Posterior vena cava (tissue), 2 donors: ENCODE measurements at places on chromosomes 5 and 9. TPM values are rescaled to one million over a fixed set of nuclear protein-coding genes. Genes with fewer than 3 reads are reported as not detected.

Gene INSL6
- not detected for total RNA-seq

Gene PTBP3
- total RNA-seq: 42.5 TPM

GRCh38 chr5:154042766-154043165 lies 4.0 kb downstream of the MFAP3 start:
- DNase-seq: no peak

DNA sequence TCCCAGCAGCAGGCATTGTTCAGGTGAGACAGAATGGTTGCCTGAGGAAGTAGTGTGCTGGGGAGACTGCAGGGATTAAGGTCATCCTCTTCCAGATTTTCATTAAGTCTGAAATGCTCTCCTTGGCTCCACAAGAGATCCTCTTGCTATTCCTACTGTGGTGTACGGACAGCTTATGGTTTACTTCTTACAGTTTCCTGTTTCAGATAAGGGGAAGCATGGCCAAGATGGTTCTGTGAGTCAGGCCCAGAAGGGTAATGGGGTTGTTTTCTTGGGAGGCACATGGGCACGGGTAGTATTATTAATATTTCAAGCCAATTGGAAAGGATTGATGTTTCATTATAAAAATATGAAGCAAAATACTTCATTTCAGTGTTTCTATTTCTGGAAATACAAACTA lies 42.9 kb downstream of the GLRX start:
- DNase-seq: no peak

GRCh38 chr5:142677198-142677597 lies 8.7 kb downstream of the FGF1 start:
- DNase-seq: no peak

GRCh38 chr5:5751987-5752386 lies 329.5 kb downstream of the ICE1 start:
- no peak for DNase-seq

Gene GLRA1
- not detected for total RNA-seq

DNA sequence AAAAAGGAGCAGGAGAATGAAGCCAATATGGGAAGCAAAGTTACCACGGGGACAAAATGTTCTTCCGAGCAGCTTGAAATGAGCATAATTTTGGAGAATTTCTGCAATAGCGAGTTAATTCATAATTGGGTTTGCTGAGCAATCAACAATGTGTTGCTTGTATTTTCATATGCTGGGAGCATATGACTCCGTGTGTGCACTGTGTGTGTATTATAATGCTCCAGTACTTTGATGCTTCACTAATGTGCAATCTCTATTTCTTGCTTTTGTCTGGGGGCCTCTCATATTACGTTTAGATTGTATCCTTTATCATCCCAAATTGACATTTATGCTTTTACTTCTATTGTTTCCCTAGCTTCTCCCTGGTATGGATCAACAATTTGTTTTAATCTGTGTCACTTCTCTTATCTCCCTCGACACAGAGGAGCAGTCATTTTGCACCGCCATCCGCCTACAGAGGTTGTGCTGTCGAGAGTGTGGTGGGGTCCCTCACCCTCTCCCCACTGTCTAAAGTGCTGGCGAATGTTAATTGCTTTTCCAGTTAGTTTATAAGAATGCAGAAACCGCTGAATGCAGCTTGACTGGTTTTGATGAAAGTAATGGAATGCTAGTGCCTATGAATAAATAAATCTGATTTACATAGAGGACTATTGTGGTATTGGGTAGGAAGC lies 372.5 kb upstream of the WWC1 start:
- DNase-seq: no peak

Gene FBN2
- total RNA-seq: 6.3 TPM

- no peak for DNase-seq
These were observed 481.9 kb downstream of the CHSY3 start for GRCh38 chr5:130386155-130386554.

- DNase-seq: no peak
These were observed 17.4 kb downstream of the MARCHF3 start for GRCh38 chr5:127012916-127013315.

DNA sequence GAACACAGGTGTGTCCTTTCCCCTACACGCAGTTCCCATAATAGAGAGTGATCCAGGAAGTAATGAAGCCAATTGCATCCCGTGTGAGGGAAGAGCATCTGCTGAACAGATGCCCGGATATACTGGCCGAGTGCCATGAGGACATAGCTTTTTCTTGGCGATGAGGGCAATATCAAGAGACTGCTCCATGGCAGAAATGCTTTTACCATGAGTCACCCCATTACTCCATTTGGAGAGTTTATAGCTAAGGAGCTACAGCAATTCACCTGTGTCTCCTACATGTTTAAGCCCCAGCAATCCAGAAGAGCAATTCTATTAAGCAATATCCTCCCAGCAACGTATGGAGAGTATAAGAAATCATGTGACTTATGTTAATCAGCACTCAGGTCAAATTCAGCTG lies 222.0 kb upstream of the KLF4 start:
- DNase-seq: no peak

Gene DPYSL3
- 401 TPM for total RNA-seq

Gene FRRS1L
- 2.6 TPM for total RNA-seq

Gene SVEP1
- 113 TPM for total RNA-seq
